ENCODE measurements at places on chromosomes 13 and 19. TPM values are rescaled to one million over a fixed set of nuclear protein-coding genes. Genes with fewer than 3 reads are reported as not detected.

The ANKLE1 gene
- total RNA-seq, result 0.42 TPM

GRCh38 chr19:50181121-50181520, 18.0 kb upstream of the IZUMO2 start:
- DNase-seq, result no peak
- H3K27me3 ChIP-seq, result no peaks in the 10 kb centered on the region
- H3K4me3 ChIP-seq, result no peak overlapping the region

DNA sequence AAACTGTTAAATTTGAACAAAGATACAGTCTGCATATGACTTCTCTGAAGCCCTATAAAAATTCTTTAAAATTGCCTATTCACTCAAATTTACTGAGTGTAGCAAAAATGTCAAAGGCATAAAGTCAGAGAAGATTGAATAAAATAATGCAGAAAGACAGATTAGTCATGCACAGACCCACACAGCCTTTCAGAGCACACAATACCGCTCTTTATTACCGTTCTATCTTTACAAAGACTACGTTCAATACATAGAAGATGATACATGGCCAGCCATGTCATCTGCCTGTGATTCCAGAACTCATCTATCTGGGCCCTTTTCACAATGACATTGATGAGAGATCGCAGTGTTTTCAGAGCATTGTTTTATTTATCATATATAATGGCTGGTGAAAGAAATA, 107.2 kb downstream of the URI1 start:
- no peaks in the 10 kb centered on the region for H3K36me3 ChIP-seq
- H3K27me3 ChIP-seq, result no peaks in the 10 kb centered on the region
- no peak overlapping the region for H3K4me3 ChIP-seq
- H3K27ac ChIP-seq, result no peak overlapping the region

GRCh38 chr19:35928507-35928906, 7.7 kb upstream of the LRFN3 start:
- H3K4me3 ChIP-seq, result no peak overlapping the region
- H3K4me1 ChIP-seq, result peaks cover 3% of the 10 kb centered on the region
- no peak for DNase-seq
- no peaks in the 10 kb centered on the region for H3K36me3 ChIP-seq

Measured in liver (tissue), 10 donors.